Renal cortical epithelial cell (primary cell): ENCODE measurements at places on chromosomes 7 and 10.

DNA sequence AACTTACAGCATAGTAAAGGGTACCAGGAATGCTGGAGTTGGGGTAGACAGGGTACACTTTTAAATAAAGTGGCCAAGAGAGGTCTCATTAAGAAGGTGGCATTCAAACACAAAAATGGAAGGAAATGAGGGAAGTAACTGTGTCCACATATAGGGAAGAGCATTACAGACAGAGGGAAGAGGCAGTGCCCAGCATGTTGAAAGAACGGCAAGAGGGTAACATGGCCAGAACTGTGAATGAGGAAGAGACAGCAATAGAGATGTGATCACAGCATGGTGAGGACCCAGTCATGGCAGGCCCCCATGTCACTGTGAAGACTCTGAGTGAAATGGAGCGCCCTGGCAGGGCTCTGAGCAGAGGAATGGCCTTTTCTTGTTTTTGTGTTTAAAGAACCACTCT is 35.1 kb upstream of the ZNRF2 start:
- DNase-seq: no peak

DNA sequence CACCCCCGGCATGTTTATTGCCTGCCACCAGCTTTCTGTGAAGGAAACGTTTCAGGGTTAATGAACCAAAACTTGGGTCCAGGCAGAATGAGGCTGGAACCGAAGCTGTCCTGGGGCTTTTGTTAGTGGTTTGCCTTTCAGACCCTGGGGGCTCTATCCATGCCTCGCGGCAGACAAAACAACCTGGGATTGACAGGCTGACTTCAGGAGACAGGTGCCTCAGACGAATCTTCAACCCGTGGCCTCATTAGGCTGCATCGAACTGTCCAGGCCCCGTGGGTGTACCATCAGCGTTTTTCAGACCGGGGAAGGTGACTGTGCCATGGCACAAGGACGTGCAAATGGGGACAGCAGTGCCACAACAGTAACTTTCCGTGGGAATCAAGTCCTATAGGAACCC is 259.3 kb upstream of the SHH start:
- peak; percentile 2 for DNase-seq

GRCh38 chr7:117323851-117324711 is 1.2 kb upstream of the WNT2 start:
- DNase-seq: no peak

- DNase-seq: no peak
These were observed 131.3 kb downstream of the INHBA start for GRCh38 chr7:41571573-41571972.

GRCh38 chr7:130865408-130866236 is 131.6 kb upstream of the KLF14 start:
- DNase-seq: peak; percentile 47

DNA sequence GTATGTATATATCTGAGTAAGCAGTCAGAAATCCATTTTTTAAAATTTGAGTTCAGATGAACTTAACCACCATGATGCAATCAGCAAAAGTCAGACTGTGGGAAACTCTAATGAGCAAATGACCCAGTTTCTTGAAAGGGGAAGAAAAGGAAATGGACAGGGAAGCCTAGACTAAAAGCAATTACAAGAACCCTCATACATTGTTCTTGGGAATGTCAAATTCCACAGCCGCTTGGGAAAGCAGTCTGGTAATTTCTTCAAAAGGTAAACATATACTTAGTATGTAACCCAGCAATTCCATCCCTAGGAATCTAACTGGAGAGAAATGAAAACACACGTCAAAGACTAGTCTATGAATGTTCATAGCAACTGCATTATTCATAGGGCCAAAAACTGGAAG is 16.4 kb upstream of the FOXK1 start:
- peak; percentile 80 for DNase-seq

GRCh38 chr10:59465088-59465487 is 102.7 kb upstream of the FAM13C start:
- peak; percentile 68 for DNase-seq

GRCh38 chr7:84161398-84161797 is 33.2 kb downstream of the SEMA3A start:
- DNase-seq: no peak

- peak; percentile 78 for DNase-seq
These were observed 107.4 kb downstream of the UBE2H start for GRCh38 chr7:129845178-129845971.

DNA sequence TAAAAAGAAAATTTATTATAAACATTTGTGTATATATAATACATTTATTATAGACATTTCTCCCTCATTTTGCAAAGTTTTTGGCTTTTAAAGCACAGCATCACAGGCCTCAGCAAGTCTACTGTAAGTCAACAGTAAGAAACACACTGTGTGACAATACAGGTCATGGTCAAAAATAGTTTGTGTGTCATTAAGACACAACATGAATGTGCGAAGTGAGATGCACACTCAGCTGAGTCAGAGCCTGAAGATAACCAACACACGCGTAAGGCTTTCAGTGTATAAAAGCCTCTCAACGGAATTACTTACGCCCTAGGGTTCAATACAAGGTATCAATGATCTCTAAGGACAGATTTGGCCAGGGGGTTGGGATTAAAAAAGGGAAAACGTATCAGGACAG is 157.6 kb downstream of the PIP4K2A start:
- no peak for DNase-seq

DNA sequence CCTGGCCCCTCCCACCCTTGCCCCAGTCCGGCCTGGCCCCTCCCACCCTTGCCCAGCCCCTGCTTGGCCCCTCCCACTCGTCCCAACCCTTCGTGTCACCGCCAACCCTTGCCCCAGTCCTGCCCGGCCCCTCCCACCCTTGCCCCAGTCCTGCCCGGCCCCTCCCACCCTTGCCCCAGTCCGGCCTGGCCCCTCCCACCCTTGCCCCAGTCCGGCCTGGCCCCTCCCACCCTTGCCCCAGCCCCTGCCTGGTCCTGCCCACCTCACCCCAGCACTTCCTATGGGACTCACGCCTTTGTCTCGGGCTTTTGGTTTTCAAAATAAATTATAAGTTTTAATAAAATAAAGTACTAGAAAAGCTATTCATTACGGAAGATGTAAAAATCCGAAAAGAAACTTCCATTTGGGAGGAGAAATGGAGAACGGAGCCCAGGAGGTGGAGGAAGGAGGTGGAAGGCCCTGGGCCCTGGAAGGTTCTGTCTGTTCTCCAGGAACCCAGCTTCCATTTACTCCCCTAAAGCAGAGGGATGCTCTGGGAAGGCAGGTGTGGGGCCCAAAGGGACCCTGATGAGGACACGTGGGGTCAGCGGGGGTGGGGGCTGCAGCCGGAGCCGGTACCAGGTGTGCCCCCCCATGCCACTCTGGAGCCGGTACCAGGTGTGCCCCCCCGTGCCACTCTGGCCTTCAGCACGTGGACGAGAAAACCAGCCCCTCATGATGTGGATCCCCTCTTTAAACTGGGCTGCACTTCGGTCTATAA is 52.2 kb downstream of the PWWP2B start:
- no peak for DNase-seq
